ENCODE measurements at places on chromosomes 12 and 14. TPM values are rescaled to one million over a fixed set of nuclear protein-coding genes. Genes with fewer than 3 reads are reported as not detected.

The CATSPERB gene
- polyA plus RNA-seq: 0.56 TPM

The LRRK2 gene
- 4.4 TPM for polyA plus RNA-seq

The INHBC gene
- polyA plus RNA-seq: not detected

The DNM1L gene
- 29.7 TPM for polyA plus RNA-seq

The PTHLH gene
- not detected for polyA plus RNA-seq

The GPR137C gene
- 0.17 TPM for polyA plus RNA-seq

The PLA2G1B gene
- polyA plus RNA-seq: 11.8 TPM

The HVCN1 gene
- polyA plus RNA-seq: 6.7 TPM

The ZC2HC1C gene
- 3.6 TPM for polyA plus RNA-seq

The KRT72 gene
- polyA plus RNA-seq: 0.34 TPM

The KRT6C gene
- polyA plus RNA-seq: 0.56 TPM

The PRB3 gene
- polyA plus RNA-seq: not detected

The IL31 gene
- polyA plus RNA-seq: not detected
